ENCODE measurements at places on chromosomes 5 and 9.

DNA sequence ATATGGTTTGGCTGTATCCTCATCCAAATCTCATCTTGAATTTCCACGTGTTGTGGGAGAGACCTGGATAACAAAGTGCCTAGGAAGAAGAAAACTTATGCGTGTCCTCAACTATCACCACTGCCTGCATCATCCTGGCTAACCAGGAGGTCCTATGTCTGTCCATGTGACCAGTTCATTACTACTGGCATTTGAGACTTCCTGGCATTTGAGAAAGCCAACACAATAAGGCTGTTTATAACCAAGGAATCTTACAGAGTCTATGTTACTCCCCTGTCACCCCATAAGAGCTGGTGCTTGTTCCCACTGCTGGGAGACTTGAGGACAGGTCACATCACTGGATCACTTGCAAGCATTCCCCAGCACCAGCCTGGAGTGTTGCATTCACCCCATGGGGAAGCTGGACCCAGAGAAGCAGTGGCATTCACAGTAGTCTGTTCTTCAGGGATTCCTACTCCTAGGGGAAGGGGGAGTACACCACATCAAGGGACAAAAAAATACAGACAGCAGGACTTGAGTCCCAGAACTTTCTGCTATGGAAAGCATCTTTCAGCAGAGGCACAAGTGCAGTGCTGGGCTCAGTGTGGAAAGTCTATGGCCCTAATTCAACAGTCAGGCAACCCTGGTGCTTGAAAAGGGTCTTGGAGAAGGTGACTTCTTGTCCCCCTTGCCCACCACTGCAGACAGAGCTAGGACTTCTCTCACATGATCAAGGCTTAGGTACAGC lies 717.1 kb downstream of the SEMA5A start:
- DNase-seq, result no peak

GRCh38 chr5:81762853-81763252 lies 12.0 kb upstream of the SSBP2 start:
- no peak for DNase-seq

- DNase-seq, result no peak
Observed at GRCh38 chr5:129930221-129930620, 26.0 kb downstream of the CHSY3 start.

- DNase-seq, result peak; percentile 27
Observed at GRCh38 chr5:72018143-72018803, 89.0 kb upstream of the MAP1B start.

- no peak for DNase-seq
Observed at GRCh38 chr5:96648593-96648992, 13.6 kb upstream of the CAST start.

GRCh38 chr9:27352457-27353165 lies 55.7 kb upstream of the EQTN start:
- no peak for DNase-seq

GRCh38 chr9:92709240-92709639 lies 39.3 kb upstream of the IPPK start:
- DNase-seq, result no peak

DNA sequence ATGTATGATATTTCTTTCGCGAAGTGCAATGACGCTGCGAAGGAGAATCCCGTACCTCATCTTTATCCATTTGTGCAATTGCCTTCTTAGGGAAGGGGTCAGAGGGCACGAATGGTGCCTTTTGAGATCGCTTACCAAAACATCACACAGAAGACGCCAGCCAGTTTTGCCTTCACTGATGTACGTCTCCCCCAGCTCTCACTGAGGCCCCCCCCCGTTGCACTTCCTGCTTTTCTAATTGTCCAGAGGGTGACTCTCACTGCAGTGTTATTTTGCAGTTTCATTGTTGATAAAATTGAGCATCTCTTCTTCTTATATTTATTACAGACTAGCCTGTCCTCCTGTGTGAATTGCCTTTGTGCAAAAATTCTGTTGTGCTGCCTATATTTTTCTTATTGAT lies 39.0 kb upstream of the CACNA1B start:
- no peak for DNase-seq

DNA sequence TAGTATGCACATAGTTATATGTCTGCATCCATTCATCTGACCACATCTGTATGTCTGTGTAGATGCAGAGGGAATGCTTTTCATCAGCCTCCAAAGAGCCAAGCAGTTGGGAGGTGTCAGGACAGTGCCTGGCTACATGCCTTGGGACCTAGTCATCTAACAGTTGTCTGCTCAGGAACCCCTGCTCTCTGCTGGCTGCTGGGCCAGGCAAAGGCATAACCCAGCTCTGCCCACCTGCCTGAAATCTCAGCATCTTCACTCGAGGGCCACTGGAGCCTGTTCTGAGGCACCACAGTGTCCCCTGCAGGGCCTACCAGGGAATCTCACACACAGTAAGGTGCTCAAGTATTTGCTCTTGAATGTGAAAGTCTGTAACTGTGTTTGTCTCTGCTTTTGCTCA lies 3.7 kb downstream of the C9orf50 start:
- no peak for DNase-seq

DNA sequence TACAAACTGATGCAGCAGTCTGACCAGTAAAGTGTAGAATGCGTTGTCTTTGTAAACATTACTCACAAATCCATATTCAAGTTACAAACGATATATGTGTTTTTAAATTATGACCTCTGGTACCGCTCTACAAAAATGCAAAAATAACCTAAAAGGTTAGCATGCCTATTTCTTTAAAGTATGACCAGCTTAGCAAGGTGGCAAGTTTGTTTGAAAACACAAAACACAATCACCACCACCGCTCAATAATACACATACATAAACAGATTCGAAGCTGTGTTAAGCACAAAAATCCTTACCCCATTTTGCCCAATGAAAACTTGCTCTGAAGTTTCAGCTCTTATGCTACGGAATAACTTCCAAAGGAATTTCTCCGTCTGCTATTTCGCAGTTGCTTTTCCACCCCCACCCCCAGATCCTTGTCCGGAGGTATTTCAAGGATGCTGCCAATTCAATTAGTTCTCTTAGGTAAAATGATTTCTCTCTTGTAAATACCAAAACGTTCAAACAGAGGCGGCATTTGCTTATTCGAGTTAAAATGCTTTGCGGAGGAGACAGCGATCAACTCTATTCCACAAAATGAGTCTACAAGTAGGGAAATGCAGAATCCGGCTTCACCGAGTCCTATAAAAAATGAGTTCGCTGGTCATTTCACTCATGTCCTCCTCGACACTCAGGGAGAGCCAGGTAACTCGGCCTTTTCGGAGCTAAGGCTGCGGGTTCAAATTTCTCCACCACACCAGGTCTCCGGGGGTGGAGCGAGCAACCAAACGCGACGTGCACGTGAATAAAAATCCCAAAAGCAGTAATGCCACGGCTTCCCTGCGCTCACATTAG lies 1.2 kb downstream of the HOMER1 start:
- DNase-seq, result no peak

DNA sequence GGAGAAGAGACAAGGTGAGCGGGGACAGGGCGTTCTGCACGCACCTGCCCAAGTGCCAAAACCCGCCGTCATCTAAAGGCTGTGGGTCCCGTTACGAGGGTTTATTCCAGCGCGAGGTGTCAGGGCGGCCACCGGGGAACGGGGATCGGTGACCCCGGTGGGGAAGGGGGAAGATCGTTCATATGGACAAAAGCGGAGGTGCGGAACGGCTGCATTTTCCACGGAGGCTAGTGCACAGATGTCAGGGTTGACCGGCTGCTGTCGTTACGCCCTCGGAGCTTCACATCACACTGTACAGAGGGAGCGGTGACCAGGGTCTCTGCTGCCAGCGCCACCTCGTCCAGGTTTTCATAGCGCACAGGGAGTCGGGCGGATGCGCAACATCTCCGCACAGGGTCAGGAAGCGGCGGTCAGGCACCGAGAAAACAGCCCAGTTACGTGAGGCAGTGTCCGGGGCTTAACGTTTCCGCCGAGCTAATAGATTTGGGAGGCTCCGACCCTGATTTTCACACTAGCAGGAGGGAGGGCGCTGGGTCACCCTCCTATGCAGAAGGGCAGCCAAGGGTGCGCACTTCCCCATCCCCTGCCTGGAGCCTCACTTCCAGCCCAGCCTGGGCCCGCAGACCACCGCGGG lies 13.5 kb downstream of the BTNL9 start:
- DNase-seq, result no peak

GRCh38 chr5:14238272-14238671 lies 95.1 kb downstream of the TRIO start:
- DNase-seq, result no peak

- DNase-seq, result no peak
Observed at GRCh38 chr9:133533857-133534256, 647 bp upstream of the ADAMTSL2 start.

DNA sequence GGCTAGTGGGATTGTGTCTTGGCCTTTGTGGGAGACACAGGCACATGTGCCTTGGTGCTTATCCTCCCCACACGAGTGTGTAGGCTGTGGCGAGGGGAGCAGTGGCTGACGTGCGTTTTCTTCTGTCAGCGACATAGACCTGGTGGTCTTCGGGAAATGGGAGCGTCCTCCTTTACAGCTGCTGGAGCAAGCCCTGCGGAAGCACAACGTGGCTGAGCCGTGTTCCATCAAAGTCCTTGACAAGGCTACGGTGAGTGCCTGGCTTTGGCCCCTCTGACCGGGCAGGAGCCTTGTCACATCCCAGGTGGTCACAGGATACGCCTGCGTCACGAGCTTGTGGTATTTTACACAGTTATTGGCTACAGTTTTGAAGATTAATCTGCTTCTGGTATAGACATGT lies 26.4 kb downstream of the TENT4A start:
- DNase-seq, result no peak

GRCh38 chr9:70569070-70569772 lies 154.8 kb upstream of the KLF9 start:
- DNase-seq, result no peak

Measured in stimulated activated CD4-positive, alpha-beta T cell treated with anti-CD3 and anti-CD28 coated beads, TNF-alpha, amount 100 ng/mL, for 4 hours (primary cell).